ENCODE measurements at places on chromosomes 2 and 18. TPM values are rescaled to one million over a fixed set of nuclear protein-coding genes. Genes with fewer than 3 reads are reported as not detected.

GRCh38 chr2:15160201-15160991 lies 400.7 kb downstream of the NBAS start:
- no peak for DNase-seq

Gene TMEM198
- 1.1 TPM for total RNA-seq

Gene UGT1A4
- not detected for total RNA-seq

Gene LOXHD1
- 0.05 TPM for total RNA-seq

Gene C1QL2
- not detected for total RNA-seq

DNA sequence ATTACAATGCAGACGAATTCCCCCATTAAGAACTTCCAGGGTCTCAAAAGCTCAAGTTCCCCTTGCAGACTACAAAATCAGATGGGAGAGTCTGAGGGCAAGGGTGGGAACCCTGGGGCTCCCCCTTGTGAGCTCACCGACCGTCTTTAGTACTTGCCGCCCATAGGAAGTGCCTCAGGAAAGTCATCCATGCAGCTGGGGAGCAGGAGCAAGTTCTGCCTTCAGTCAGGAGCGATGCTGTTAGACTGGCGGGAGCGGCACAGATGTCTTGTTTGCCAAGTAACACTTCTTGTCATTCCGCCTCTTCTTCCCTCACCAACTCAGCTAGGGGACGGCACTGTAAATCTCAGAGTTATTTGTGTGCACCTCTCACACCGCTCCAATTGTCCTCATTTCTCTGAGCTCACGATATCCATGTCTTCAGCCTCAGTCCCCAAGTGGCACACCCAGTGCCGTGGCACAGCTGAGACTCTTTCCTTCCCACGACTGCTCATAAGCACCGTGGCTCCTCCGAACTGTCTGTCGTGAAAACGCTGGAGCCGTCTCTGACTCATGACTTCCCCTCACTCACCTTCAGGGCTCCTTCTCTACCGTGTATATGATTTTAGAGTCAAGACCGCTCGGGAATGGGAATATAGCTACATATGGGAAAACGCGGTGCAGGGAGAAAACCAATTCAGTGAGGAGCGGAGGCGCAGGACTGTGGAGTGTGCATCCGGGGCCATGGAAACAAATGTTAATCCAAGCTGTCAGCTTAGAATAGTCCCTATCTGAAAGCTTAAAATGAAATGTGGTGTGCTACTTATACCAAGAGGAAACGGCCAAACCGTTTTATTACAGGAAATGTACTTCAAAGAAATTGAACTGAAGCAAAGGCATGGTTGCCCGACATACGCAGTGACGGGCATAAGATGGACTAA lies 34.0 kb downstream of the UXS1 start:
- DNase-seq, result peak; percentile 77

Gene SCN1A
- not detected for total RNA-seq

Gene SNED1
- total RNA-seq, result 0.60 TPM

DNA sequence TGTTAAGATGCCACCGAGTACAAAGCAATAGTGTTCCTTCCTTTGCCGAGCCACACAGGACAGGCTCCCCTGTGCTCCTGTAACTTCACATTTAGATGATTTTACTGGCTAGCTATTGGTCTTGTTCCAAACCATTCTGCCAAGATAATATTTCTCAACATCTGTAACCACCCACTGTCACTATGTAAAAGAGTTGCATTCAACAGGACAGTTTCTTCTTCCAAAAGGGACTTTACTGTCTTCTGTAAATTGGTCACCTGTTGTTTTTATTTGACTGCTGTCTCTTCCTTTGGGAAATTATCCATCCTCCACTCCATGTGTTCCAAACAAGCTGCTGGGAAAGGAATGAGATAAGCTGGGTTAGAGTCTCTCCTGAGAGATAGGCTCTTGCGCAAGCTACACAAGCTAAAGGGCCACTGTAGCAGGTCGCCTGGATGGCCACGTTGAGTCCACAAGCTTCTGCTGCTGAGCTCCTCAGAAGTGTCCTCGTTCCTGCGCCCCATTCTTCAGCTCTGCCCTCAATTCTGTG lies 14.4 kb upstream of the BZW1 start:
- DNase-seq, result no peak

- peak; percentile 34 for DNase-seq
Observed at GRCh38 chr18:47120428-47120827, 29.9 kb downstream of the HDHD2 start.

Gene SPC25
- 32.0 TPM for total RNA-seq

Gene LRRC30
- not detected for total RNA-seq

DNA sequence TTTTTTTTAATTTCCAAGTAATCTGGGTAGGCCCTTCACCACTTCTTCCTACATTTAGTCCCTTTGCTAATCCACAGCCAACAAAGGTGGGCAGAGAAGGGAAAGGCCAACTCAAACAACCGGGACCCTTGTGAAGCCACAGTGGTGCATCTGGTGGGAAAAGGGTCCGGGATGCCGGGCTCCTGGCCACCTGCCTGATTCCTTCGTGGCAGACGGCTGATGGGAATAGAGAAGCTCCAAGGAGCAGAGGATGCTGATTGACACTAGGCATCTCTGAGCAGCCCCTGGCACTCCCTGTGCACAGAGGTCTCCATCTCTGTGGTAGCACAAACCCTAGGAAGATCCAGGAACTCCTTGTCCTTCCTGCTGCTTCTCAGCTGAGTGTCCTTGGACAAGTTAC lies 37.0 kb downstream of the POLR1A start:
- DNase-seq, result no peak

Gene SPOPL
- total RNA-seq, result 8.4 TPM

Gene NR4A2
- 29.7 TPM for total RNA-seq

Gene IWS1
- 52.1 TPM for total RNA-seq

GRCh38 chr2:119264781-119265692 lies 41.4 kb downstream of the STEAP3 start:
- DNase-seq, result peak; percentile 41

DNA sequence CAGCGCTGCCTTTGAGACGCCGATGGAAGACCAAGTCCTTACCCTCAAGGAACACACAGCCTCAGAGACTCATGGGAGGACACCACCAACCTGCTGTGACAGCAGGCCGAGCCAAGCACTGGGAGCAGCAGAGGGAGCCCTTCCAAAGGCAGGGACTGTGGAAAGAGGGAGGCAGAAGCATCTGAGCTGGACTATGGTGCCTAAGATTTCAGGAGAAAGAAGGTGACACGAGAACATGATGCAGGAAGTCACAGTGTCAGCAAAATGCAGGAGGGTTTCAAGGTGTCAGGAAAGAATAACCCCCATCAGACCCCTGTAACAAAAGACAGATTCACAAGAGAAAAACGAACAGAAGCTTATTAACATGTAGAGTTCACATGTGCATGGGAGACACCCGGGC lies 24.2 kb upstream of the COX7A2L start:
- DNase-seq, result no peak

Gene UGT1A3
- total RNA-seq, result not detected

DNA sequence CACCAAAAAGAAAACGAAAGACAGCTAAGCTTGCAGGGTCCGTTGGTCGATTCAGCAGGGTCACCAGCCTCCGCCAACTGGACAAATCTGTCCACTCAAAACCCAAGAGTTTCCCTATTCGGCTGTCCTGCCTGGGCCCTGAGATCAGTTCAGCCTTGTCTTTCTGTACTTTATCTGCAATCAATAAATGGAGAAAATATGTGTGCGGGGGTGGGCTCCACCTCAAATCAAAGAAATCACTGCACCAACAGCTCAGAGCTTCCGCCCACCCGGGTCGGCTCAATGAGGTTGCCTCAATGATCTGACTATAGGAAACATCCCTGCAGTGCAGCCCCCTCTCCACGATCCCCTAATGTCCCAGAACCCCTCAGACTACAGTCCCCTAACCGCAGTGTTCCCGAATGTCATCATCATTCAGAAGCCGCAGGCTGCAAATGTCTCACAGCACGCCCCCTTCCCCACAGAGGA lies 447 bp downstream of the GGCX start:
- no peak for DNase-seq

DNA sequence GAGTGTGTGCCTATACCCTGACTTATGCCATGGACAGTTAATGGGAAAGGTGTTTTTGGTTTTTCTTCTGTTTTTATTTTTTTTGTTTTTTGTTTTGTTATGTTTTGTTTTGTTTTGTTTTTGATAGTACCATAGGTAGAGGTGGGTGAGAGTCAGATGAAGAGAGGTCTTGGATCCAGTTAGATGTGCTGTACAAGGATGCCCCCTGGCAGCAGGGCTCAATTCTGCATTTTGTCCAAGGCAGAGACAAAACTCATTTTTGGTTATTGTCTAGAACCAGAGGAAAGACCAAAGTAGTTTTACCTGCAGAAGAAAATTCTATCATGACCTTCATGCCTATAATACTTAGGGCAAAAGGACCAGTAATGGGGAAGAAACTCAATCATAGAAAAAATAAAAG lies 48.5 kb downstream of the SLC5A7 start:
- no peak for DNase-seq

DNA sequence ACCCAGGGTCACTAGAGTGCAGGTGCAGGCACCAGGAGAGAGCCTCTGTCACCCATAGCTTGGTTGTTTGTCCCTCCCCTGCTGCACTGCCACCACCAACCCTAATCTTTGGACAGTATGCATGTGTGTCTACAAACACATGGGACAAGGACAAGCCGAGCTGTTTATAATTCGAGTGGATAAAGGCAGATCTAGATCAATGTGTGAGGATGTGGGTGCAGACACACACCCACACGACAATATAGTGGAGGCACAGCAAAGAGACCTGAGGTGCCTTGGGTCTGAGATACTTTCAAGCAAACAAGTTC lies 199.2 kb downstream of the TNS1 start:
- no peak for DNase-seq

Gene MC2R
- not detected for total RNA-seq

Gene DYNAP
- total RNA-seq, result not detected

DNA sequence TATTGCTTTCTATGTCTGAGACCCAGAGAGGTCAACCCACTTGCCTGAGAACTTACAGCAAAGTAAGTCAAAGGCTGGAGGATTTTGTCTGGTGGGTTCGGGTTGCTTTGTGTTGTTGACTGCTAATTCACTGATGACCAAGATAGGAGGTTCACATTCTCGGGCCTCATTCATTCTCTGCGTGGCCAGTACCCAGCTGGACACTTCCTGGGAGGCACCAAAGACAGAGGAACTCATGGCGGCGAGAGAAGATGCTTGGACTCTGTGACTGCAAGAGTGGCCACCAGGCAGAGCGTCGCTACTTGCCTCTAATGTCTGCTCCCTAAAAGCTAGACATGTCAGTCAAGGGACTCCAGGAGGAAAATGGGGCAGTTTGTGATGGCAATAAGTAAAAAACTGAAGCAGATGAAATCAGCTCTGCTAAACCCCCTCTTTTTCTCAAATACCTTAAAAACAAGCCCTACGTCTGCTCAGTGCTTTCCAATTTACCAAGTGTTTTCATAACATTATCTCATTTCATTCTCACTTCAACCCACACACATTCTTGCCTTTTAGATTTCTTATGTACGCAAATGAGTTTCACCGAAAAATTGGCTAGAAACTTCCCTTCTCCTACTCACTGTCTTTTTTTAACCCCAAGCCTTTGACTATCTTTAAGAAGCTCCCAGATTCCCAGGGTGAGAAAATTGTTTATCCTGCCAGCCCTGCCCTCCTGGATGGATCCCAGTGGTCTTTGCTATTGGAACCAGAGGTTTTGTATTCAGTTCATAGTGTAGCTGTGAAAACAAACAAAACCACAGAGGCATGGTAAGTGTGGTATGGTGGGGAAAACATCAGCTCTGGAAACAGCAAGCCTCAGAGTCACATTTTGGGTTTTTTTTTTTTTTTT lies 4.9 kb upstream of the LBH start:
- peak; percentile 51 for DNase-seq

GRCh38 chr2:180728928-180729559 lies 251.4 kb upstream of the UBE2E3 start:
- no peak for DNase-seq

- DNase-seq, result no peak
Observed at GRCh38 chr18:62809900-62810299, 94.6 kb downstream of the PHLPP1 start.

Gene SCN2A
- 0.10 TPM for total RNA-seq

DNA sequence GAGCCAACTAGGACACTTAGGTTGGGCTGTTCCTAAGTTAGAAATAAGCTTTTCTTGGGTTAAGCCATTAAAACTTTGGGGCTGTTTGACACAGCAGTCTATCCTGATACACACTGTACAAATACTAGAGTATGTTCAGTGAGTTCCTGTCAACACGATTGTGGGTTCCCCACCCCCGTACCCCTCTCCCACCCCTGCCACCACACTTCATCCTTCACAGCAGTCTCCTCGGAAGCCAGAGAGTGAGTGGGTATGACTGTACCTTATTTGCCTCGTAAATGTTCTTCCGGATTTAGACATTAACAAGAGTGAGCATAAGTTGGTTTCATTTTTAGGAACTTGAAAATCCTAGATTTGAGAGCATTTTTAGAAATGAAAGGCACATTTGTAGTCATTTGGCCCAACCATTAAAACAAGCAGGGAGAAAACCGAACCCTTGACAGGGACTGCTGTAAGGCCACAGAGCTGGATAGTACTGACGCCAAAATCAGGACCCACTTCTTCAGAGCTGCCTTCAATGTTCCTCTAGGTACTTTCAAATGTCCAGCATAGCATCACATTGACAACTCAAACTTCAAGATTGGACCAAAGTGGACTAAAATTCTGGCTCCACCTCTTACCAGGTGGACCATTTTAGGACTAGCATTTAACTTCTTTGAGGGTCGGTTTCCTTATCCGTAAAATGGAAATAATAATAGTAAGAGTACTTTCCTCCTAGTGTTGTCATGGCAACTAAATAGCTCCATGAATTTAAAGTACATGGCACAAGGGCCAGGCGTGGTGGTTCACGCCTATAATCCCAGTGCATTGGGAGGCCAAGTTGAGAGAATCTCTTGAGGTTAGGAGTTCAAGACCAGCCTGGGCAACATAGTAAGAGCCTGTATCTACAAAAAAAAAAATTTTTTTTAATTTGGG lies 166.3 kb upstream of the SERTAD2 start:
- peak; percentile 72 for DNase-seq

DNA sequence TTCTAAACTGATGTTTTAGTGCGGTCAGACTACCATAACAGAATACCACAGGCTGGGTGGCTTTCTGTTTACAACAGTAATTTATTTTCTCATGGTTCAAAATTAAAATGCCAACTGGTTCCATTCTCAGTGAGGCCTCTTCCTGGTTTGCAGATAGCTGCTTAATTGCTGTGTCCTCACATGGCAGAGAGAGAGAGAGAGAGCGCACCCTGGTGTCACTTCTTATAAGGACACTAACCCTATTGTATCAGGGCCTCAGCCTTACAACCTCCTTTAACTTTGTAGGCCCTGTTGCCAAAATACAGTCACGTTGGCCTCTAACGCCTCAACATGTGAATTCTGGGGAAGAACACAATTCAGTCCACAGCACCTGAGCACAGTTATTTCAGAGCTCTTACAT lies 37.5 kb upstream of the ZNF385B start:
- DNase-seq, result peak; percentile 35

DNA sequence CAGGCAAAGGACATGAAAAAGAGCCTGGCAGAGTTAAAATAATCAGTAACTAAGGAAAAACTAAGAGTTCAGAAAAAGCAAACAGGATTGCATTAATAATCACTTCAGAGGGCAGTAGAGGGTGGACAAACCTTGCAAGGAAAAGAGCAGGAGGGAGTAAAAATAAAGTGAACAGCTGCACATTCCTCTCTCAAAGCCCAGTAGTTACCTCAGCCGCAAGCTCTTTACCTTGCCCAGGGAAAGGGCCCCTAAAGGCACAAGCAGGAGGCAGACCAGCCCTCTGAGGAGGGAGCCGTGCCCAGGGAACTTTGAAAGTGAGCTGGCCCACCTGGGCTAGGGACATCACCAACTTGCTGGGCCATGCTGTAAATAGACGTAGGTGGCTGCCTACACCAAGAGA lies 196.9 kb downstream of the C1D start:
- no peak for DNase-seq

Gene TMEM17
- not detected for total RNA-seq

GRCh38 chr2:11754700-11755015 lies 8.2 kb downstream of the LPIN1 start:
- DNase-seq, result no peak

Gene TXNDC2
- total RNA-seq, result not detected

Measured in activated naive CD4-positive, alpha-beta T cell treated with anti-CD3 and anti-CD28 coated beads for 36 hours (primary cell).